ENCODE measurements at places on chromosomes 4 and X.
A peak's percentile ranks its signal among the peaks of the same experiment; 100 is the strongest.

DNA sequence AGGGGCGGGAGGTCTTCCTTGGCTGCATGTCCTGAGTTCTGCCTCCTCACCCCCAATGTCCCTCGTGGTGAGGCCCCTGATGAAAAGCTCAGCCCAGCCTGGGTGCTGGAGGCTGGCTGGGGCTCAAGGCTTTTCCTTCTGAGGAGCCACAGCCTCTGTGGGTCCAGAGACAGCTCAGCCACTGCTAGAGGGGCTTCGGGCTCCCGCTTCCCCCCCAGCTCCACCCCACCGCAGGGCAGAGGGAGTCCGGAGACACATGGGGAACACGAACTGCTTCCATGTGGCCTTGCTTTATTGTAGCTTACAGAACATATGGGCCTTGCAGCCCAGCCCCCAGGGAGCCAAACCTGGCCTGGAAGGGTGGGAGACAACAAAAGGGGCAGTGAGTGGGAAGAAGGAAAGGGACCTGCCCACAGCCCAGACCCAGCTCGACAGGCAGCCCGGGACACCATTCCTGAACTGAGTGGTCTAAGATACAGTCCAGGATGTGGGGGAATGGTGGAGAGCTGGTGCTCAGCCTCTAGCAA is 89.9 kb upstream of the NKX1-1 start:
- DNase-seq = no peak

DNA sequence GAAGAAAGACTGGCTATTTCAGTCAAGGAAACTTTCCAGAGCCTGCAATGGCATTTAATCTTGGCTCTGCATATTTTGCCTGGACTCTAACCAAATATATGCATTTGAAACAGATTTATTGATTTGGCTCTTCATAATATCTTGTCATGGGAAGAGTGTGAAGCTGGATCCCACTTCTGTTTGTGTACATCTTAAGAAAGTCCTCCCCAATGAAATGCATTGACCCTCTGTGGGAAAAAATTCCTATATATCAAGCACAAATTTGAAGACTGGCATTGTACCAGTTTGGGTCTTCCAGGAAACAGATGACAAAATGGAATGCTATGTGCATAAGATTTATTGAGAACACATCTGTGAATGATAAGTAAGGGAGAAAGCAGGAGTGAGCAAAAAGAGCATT is 897.3 kb upstream of the TENM3 start:
- DNase-seq = no peak

DNA sequence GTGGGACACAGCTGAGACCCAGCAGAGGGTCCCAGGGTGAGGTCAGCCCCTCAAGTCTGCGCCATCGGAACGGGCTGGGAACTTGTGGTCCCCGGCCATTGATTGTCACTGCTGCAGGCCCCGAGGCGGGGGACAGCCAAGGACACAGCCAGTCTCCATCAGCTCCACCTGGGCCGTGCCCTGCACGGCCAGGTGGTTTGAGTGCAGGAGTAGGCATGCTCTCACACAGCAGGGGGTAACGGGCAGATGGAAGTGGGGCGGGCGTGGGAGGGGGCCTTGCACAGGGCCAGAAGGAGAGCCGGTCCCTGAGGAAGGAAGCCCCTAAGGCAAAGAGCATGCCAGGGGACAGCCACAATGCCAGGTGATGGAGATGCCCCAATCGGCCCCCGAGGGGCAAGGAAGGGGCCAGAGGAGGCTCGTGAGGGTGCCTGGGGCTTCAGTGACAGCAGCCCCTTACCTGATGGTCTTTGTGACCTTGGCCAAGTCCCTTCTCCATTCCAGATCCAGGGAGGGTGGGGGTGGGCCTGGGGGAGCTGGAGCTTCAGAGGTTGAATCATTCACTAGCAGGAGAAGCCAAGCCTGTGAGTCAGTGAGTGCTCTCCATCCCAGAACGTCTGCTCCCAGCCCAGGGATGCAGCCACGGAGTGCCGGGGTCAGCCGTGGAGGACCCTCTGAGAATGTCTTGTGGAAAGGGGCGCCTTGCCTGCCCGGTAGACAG is 2.3 kb downstream of the ATP2B3 start:
- peak; percentile 55 for DNase-seq

- DNase-seq = no peak
These were observed 91.4 kb downstream of the HEPH start for GRCh38 chrX:66255359-66255967.

DNA sequence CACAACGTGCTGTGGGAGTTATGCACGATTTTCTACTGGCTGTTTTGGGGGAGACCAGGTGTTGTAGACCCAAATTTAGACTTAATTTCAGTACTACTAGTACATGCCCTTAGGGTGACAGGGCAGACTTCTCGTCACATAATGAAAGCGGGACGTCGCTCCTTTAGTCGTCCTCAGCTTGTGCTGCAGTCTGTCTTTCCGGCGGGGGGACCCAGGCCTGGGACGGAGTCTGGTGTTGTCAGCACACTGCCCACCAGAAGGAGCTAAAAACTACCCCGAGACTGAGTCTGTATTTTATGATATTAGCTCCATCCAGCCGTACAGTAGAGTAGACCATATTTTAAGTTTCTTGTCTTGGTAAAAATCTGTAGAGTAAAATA is 35.5 kb downstream of the NOP14 start:
- no peak for DNase-seq

GRCh38 chrX:72392042-72392441 is 86.3 kb upstream of the CITED1 start:
- no peak for DNase-seq

DNA sequence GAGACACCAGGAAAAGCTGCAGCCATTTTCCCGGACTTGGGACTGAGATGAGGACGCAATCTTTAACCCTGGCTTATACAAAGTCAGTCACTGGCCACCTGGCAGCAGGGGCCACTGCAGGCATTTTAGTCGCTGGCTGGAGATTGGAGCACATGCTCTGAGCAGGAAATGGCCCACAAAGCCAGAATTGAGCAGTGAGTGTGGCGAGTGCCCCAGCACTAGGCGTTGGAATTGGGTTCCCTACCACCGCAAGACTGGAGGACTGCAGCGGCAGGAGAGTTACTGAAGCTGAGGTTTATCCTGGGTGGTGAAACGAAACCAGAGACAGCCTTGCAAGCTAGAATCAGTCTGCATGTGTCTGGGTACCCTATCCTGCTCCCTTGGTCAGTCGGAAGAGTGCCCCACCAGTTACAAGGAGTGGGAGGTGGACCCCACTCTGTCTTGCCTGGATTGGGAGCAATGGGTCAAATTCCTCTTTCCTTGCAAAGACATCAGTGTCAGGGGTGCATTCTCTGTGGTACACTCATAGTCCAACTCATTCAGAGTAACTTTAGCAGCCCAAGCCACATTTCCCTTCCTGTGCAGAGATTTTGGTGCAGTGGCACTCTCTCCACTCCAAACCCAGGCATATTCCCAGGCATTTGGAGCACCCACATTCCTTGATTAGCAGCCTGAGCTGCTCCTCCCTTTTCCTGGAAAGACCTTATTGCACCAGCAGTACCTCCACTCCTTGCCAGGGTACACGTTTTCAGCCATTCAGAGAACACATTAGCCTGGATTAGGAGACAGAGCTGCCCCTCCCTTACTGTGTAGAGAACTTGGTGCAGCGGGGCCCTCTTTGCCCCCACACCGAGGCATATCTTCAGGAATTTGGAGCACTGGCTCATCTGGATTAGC is 36.7 kb upstream of the PLK4 start:
- no peak for DNase-seq

DNA sequence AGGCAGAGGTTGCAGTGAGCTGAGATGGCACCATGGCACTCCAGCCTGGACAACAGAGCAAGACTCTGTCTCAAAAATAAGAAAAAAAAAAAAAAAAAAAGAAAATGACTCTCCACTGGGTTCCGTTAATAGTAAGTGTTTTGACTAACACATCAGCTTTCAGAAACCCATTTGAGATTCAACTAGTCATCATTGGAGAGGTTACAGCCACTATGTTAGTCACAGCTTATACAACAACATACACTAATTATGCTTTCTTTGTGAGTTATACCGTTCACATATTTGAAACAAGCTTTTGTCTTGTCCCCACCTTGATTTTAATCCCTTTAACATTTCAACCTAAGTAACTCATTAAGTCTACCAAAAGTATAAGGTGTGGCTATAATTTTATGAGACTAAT is 48.2 kb downstream of the HADH start:
- no peak for DNase-seq

GRCh38 chr4:190121759-190122158 is 51.8 kb upstream of the DUX4 start:
- DNase-seq = no peak

DNA sequence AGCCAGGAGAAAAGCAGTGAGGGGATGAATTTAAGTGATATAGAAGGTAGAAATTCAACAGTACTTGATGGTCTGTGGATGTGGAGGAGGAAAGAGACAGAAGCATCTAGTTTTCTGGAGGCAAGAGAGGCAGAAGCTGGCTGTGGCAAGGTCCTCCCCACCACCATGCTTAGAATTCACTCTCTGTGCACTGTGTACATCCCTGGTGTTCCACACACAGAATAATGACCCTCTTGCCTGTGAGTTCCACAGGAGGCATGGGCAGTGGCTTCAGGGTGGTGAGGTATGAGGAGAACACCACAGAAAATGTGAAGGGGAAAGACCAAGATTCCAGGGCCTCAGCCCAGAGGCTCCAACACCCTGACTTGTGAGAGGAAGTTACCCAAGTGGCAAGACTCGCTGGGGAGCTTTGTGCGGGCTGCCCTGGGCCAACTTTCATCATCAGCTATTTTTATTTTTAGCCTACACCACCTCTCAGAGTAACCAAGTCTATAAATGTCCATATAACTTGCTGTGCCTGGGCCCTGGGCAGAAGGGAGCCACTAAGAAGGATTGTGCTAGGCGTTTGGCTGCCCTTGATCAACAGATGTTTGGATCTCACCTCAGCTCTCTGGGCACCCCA is 7.8 kb upstream of the INTS6L start:
- no peak for DNase-seq

DNA sequence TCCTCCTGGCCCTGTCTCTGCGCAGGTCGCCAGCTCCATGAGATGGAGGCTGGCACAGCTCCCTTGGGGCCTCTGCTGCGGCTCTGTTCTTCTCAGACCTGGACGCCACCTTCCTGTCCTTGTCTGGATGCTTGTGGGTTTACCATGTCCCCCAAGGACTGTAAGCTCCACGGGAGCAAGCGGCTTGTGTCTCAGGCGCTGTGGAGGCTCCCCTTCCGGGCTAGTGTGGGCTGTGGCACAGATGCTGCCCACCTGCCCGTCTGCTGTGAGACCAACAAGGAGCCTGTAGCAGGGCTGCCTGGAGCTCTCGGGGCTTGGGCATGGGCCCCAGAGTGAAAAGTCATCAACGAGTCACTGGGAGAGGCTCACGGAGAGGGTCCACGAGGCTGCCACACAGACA is 25.2 kb downstream of the NAT8L start:
- peak; percentile 2 for DNase-seq

DNA sequence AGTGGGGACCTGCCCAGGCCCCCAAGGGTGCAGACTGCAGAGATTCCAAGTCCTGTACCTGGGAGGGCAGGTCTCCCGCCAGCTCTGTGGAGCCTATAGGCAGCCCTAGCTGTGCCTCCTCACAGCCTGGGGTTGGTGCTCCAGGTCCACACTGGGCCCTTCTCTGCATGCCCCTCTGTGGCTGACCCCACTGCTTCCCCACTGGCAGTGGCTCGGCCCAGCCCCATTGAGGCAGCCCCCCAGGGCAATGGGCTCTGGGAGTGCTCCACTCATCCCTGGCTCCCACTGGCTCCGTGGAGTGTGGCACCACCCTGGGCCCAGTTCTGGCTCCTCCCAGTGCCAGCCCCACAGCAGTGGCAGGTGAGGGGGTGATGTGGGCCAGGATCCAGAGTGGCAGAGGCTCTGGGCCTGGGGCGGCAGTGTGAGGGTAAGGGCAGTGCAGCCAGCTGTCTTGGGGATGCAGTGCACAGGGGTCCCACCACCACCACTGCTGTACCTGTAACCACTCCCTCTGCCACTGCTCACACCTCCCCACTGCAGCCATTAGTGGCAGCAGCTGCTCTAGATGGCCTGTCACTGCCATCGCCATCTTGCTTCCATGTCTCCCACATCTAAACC is 312.2 kb downstream of the GPM6A start:
- DNase-seq = no peak

DNA sequence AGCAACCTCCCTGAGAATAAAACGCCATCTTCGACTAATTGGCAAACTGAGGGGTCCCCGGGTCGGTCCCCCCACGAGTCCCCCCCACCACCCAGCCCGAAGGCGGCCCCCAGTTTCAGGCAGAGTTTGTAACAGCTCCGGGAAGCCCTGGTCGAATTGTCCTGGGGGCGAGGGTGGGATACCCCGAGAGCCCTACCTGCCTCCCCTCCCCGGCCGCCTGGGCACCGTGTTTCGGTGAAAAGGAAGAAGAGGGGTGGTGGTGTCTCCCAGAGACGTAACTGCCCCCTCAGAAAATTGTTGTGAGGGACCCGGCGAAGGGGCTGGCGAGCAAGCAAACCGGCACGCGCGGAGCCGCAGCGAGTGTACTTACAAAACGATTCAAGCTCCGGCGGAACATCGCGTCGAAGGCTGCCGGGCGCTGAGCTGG is 1.2 kb downstream of the ATP11C start:
- DNase-seq = no peak

GRCh38 chrX:118058924-118059323 is 57.7 kb downstream of the KLHL13 start:
- DNase-seq = peak; percentile 1

DNA sequence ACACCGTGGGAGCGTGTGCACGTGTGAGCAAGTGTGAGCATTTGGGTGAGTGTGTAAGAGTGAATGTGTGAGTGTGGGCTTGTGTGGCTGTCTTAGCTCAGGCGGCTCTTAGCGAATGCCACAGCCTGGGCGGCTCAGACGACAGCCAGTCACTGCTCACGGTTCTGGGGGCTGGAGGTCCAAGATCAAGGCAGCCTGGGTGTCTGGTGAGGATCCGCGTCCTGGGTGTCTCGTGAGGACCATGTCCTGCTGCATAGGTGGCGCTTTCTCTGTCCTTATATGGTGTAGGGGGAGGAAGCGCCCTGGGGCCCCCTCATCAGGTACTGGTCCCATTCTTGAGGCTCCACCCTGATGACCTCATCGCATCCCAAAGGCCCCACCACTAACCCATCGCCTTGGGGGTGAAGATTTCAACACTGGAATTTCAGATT is 4.5 kb downstream of the DOK7 start:
- no peak for DNase-seq

DNA sequence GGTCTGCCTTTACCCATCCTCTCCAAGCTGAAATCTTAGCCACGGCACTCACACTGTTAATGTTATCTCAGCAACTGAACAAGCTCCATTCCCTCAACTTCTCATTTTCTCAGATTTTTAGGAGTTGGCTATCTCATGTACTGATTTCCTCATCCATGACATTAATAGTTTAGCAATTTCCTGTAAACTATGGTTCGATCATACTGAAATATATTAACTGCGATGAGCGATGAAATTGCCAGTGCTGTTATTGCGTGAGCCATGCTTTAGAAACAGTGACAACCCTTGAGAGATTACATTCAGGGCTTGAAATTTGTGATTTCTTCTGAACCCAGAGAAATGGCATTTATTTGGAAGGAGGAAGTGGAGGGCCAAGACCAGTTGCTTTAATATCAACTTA is 223.7 kb downstream of the GPAT3 start:
- DNase-seq = no peak

GRCh38 chr4:172096786-172097185 is 283.6 kb downstream of the GALNTL6 start:
- DNase-seq = peak; percentile 16
